ENCODE measurements at places on chromosomes 4 and X.

DNA sequence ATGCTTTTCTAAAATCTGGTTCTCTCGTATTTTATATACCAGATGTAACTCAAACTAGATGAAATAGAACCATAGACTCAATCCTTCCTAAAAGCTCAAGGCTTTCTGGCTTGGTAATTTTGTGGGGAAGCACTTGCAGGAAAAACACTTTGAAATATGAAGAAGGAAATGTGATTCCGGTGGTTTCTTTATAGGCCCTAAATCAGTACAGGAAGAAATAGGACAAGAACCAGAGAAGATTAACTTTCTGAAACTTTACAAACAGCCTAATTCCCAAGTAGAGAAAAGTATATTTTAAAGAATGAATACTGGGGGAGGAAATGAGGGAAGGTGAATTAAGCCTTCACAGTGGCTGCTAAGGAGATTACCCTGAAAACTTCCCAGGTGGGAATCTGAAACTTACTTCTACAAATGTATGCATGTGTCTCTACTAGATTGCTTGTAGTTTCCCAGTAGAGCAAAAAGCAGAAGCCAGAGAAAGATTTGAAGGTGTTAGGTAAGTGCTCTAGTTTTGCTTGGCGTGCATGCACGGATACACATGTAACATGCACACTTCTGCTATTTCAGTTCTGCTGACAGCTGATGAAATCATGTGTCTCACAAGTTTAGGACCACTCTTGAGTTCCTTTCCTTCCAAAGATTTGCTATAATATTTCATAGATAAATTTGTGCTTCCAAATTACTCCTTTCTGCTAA is 92.1 kb downstream of the AFF1 start:
- no peak for DNase-seq

DNA sequence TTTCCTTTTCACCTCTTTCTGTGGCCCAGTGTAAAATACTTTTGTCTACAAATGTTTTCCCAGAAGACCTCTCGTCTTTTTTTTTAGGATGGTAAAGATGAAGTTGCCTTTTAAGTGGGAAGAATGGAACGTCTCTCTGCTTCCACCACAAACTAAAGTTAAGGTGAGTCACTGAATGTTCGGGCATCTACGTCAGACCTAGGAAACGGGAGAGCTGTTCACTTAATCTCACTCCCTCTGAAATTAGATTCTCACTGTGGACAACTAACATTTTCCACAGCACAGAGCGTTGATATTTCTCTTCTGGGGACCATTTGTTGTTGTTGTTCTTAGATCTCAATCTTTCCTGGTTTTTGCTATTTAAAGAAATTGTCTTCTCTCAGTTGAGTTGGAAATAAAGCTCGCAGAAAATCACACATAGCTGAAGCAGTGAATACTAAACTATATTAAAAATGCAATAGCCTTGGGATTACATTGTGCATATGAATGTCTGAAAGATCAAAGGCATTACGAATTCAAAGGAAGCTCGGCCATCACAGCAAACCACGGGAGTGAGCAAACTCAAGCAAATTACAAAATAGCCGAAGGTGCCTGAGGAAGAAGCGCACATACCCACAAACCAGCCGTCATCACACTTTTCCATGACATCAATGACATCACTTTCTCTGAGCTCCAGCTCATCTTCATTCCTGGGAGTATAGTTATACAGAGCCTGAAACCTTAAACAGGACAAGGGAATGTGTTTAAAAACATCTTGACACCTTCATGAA is 53.9 kb upstream of the PDLIM3 start:
- DNase-seq, result no peak

- no peak for DNase-seq
Measured at GRCh38 chrX:46994096-46994495, 81.9 kb downstream of the JADE3 start.

GRCh38 chr4:152944666-152945320 is 8.7 kb downstream of the FHDC1 start:
- no peak for DNase-seq

GRCh38 chrX:110086916-110087484 is 84.1 kb downstream of the TMEM164 start:
- DNase-seq, result no peak

DNA sequence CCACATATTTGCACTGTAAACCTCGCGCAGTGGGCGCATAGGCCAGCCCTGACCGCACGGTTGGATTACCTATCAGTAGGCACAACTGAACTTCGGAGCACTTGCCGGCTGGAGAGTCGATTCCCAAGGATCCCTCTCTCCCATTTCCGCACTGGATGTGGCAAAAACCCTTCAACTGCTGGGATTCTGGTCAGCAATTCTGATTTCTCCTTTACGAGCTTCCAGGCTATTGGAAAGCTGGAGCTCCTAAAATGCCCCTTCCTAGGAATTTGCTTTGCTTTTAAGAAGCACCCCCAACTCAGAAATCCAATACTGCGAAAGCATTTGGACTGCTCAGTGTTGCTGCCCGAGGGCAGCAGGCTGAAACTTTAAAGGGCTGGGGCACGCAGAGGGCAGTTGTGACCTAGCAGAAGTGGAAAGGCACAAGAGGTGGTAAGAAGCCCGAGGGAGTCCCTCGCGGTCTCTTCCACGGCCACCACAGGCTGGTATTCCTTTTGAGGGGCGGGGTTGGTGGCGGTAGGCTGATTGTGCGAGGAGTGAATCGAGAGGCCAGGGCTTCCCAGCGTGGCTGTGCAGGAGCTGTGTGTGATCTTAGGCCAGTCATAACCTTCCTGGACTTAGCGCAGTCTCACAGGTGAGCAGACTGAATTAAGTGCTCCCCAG is 1.6 kb downstream of the ZAR1 start:
- DNase-seq, result no peak

DNA sequence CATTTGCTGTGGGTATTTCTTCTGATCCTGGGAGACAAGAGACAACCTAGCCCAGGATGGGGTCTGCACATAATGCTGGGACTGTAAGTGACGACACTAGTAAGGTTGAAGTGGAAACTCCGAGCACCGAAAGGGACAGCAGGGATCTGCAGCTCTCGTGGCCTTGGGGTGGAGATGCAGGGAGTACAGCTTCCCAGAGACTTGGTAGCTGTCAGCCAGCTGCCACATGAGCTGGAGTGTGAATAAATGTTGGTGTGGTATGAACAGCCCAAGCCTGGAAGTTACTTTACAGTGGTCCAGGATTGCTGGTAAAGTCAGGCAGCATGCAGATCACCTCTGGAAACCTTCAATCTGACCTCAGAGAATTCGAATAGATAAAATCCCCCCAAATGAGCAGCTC is 97.6 kb downstream of the FAM193A start:
- DNase-seq, result no peak

DNA sequence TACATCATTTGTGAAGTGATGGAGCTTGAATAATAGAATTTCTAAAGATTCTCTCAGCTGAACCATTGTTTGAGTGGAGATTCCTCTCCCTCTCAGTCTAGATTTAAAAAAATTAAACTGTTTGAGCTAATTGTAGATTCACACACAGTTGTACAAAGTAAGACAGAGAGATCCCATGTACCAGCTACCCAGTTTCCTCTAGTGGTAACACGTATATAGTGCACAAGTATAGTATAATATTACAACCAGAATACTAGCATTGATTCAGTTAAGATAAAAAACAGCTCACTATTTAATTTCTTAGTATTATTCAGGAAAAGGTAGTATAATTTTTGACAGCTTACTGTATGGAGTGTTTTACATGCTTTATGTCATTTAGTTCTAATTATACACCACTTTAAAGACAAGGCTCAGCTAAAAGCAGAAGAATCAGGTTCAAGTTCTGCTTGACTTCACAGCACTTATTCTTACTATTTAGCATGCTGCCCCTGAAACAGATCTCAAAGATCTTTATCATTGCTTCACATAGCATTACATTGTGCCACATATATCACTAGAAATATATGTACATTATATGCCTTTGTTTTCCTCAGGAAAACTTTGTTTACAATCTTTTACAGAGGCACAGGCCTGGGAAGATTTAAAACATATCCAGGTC is 136.1 kb downstream of the SNCA start:
- DNase-seq, result no peak

GRCh38 chr4:99352602-99353537 is at the start of gene ADH1C:
Gene ADH1C, minus strand, starts transcription at chr4:99352746. Its CDS starts 71 bp downstream, at chr4:99352675.
- no peak for DNase-seq

- DNase-seq, result no peak
Measured at GRCh38 chr4:180391613-180392012, 1851.6 kb upstream of the TENM3 start.

DNA sequence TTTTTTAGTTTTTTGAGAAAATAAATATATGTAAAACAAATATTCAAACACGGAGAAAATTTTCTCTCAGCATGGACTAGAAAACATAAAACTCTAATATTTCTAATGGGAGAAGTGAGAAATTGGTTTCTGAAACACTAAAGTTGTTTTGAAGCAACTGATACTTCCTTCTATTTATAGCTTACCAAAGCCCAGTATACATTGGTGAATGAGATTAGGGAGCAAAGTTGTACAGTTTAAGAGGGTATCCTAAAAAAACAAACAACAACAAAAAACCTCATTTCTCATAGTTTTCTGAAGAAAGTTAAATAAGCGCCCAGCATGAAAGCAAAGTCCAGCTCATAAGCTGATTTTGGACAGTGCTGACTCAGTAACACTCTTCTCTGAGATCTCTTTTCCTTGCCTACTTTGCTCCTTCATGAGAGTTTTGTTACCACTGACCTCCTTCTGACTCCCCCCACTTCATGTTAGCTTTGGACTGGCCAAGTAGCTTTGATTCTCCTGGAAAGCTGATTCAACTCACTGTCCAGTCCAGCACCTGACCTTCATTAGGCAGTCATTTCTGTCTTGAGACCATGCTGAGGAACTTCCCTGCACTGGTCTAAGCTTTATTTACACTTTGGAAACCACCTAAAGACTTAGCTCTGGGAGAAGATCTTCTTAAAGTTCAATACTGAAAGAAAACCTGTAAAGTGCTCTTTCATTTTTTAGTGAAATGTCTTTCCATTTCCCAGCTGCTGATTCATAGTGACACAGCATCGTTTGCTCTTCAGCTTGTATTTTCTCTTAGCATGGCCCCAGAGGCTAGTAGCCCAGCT is 21.8 kb upstream of the P2RY10 start:
- DNase-seq, result no peak

- no peak for DNase-seq
Measured at GRCh38 chr4:126742048-126742447, 890.7 kb upstream of the INTU start.

DNA sequence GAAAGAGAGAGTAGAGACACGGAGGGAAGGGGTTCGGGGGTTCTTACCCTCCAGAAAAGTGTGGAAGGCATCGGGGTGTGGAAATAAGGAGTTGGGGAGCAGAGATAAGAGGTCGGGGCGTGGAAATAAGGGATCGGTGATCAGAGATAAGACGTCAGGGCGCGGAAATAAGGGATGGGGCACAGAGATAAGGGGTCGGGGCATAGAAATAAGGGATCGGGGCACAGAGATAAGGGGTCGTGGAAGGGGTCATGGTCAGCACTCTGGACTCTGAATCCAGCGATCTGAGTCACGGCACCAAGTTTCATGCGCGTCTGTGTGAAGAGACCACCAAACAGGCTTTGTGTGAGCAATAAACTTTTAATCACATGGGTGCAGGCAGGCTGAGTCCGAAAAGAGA is 119.1 kb downstream of the PCDH10 start:
- DNase-seq, result no peak

DNA sequence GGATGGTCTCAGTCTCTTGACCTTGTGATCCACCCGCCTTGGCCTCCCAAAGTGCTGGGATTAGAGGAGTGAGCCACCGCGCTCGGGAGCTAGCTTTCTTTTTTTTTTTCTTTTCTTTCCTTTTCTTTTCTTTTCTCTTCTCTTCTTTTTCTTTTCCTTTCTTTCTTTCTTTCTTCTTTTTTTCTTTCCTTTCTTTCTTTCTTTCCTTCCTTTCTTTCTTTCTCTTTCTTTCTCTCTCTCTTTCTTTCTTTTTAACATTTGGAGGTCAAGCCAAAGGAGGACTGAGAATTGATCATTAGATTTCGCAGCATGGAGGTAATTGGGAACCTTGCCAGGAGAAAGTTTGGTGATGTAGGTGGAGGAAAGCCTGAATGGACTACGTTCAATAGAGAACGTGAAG is 67.4 kb downstream of the LARP7 start:
- DNase-seq, result no peak
